Stimulated activated CD4-positive, alpha-beta T cell treated with anti-CD3 and anti-CD28 coated beads, TNF-alpha, amount 100 ng/mL, for 24 hours (primary cell): ENCODE measurements at places on chromosomes 16 and 17.
A peak's percentile ranks its signal among the peaks of the same experiment; 100 is the strongest.

DNA sequence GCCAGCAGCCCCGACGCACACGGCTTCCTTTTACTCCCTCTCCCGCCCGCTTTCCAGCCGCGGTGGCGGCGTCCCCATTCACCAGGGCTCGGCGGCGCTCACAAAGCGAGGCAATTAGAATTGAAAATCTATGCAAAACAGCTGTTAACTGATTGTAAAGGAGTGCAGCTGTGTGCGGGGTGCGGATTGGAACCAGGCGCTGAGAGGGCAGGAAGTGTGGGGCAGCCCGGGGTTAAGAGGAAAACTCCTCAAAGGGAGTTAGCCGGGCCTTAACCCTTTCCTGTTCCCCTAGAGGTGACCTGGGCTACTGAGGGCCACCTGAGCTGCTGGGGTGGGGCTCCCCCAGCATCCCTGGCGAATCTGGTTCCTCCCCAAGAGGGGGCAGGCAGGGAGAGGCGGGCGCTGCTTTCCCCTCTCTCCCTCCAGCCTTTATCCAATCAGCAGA is 5.8 kb upstream of the GSE1 start:
- DNase-seq: no peak

- DNase-seq: no peak
These were observed 71.5 kb upstream of the PLCG2 start for GRCh38 chr16:81707411-81708265.

- DNase-seq: no peak
These were observed 27.9 kb upstream of the HSBP1 start for GRCh38 chr16:83779886-83780285.

GRCh38 chr16:72749091-72749490 is 298.8 kb downstream of the ZFHX3 start:
- no peak for DNase-seq

GRCh38 chr16:87534751-87535150 is 41.9 kb upstream of the ZCCHC14 start:
- no peak for DNase-seq

DNA sequence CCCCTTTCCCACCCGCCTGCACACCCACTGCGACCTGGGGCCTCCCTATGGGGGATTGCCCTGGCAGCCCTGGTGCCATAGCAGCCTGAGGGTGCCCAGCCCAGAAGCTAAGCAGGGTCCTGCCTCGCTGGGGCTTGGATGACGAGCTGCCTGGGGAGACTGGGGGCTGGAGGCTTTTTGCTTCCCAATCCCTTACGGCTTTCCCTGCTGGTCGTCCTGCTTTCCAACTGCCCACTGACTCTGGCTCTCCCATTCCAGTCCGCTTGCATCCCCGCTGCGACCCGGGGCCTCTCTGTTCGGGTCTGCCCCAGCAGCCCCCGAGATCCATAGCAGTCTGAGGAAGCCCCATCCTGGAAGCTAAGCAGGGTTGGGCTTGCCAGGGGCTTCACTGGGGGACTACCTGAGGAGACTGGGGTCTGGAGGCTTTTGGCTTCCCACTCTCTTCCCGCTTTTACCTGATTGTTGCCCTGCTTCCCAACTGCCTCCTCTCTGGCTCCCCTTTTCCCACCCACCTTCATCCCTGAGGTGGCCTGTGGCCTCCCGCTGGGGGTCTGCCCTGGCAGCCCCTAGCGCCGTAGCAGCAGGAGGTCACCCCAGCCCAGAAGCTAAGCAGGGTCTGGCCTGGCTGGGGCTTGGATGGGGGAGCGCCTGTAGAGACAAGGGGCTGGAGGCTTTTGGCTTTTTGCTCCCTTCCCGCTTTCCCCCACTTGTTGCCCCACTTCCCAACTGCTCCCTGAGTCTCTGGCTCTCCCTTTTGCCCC is 2292.8 kb downstream of the TP53TG3F start:
- no peak for DNase-seq

DNA sequence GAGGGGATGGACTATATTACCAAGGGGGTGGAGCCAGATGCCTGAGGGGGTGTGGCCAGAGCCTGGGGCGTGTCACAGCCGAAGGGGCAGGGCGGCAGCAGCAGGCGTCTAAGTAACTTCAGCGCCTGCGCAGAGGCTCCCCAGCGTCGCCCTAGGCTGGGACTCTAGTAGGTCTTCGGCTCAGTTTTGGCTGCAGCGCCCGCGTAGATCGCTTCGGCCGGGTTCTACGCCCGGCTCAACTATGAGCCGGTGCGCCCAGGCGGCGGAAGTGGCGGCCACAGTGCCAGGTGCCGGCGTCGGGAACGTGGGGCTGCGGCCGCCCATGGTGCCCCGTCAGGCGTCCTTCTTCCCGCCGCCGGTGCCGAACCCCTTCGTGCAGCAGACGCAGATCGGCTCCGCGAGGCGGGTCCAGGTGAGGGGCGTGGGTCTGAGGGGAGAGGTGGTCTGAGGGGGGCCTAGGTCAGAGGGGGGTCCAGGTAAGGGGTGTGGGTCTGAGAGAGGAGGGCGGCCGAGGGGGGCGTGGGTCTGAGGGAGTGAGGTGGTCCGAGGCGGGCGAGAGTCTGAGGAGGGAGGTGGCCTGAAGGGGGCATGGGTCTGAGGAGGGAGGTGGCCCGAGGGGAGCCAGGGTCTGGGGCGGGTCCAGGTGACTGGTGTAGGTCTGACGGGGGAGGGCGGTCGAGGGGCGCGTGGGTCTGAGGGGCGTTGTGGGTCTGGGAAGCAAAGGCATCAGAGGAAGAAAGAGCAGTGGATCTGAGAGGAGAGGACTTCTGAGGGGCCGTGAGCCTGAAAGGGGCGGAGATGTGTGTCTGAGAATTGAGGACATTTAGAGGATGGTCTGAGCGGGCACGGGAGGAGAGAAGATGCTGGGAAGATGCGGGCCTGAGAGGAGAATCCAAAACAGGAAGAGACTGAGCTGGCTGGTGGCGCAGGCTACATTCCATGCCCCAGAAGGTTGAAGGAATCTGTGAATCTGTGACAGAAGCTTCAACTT is at the start of gene LPCAT2:
LPCAT2 (plus strand) TSS at position 132 of the 991 bp plus-strand sequence; CDS start at position 242, 110 bp downstream.
- peak; percentile 11 for DNase-seq

GRCh38 chr17:38425031-38425430 is 3.2 kb upstream of the ARHGAP23 start:
- no peak for DNase-seq

GRCh38 chr17:82592767-82593589 is 55.3 kb downstream of the WDR45B start:
- DNase-seq: peak; percentile 27

DNA sequence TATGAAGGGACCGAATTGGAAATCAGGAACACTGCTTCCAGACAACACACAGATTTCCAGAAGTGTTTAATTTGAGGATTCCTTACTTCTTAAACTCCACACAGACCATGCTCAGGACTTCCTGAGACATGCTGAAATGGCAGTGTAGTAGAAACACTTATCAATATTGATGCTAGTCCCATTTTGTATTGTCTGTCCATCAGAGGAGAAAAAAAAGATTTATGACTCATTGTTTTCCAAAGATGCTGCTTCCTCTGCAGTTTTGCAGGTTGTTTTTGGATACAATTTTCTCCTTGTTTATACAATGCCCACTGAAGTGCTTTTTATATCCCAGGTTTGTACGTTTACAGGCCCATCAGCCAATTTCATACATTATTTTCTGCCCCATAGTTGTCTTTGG is 68.3 kb upstream of the TANC2 start:
- DNase-seq: no peak

GRCh38 chr17:75260641-75261335 is 618 bp downstream of the GGA3 start:
- peak; percentile 52 for DNase-seq

DNA sequence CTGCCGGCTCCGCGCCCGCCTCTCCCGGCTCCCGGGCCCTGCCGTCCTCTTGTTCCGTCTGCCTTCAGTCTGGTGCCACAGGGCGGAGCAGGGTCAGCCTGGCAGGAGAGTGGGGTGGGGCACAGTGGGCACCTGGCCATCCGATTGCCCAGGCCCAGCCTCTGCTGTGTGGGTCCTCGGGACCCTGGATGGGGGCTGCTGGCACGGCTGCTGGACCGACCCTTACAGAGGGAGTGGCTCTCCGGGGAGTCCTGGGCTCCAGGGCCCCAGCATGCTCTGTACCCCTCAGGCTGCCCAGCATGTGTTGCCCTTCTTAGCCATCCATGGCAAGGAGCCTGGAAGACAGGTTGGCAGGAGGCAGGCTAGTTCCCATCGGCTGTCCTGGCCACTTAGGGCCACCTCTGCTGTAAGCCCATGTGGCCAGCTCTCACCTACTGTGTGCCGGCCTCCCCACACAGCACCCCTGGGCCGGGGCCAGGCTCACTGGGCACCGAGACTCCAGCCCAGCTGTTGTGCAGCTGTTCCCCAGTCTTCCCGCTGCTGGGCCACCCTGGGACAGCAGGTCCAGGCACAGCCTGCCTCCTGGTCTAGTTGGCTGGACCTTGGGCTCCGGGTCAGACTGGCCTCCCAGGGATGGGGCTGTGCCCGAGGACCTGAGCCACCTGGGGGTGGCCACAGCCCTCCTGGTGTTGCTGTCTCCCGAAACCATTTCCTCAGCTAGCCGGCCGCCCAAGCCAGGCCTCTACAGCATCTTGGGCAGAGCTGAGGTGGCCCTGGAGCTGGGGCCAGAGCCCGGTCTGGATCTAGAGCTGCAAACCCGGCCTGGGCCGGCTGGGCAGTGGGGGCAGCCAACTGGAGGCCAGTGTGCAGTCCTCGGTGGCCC is 24.9 kb downstream of the BAHCC1 start:
- no peak for DNase-seq

DNA sequence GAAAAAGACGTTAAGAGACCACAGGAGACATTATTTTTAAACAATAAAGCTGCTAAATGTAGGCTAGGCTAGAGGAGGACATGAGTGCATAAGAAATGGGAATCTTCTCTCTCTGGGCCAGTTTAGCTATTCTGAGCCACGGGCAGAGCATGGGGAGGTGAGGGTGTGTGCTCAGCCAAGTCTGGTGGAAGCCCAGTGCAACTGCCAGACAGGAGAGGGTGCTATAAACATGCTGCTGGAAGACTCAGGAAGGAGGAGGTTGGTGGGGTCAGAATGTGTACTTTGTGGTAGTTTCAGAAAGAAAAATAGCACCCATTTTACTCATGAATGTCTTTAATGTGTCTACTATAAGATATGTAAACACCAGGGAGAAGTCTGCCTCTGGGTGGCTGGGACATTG is 5.9 kb upstream of the SDK2 start:
- no peak for DNase-seq

DNA sequence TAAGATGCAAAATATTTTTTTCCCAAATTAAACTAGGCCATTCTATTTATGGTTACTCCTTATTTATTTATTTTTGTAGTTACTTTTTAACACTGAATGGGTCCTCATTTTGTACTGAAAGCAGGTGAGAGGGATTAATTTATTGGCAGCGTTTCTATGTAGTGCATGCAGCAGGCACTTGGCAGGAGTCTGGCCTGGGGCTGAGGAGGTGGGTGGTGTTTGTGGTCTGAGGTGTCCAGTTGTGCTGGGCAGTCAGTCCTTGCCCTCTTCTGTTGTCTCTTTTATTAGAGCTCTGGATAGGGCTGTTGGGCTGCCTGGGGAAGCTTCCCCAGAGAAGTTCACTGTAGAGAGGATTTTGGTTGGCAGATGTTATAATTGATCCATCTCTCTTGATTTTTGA is 12.7 kb downstream of the SEC14L1 start:
- DNase-seq: no peak
